ENCODE measurements at places on chromosomes 11 and 22.

- no peak for DNase-seq
Measured at GRCh38 chr11:122128146-122128545, 12.1 kb upstream of the BLID start.

- no peak for DNase-seq
Measured at GRCh38 chr11:64713781-64714363, 9.1 kb downstream of the NRXN2 start.

DNA sequence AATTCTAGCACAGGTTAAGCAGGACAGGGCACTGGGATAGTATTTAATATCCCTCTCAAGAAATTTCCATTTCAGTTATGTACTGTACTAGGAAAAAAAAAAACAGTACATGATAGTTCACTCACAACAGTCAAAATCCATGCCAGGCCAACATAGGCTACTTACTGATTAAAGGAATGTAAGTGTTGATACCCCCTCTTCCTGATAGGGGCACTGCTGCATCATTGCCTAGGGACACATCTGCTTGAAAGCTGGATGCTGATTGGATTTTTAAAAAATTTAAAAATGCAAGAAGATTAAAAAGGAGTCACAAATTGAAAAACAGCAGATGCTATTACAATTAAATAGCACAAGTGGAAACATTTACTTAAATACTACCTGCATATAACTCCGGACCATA, 43.4 kb downstream of the APOL5 start:
- no peak for DNase-seq

DNA sequence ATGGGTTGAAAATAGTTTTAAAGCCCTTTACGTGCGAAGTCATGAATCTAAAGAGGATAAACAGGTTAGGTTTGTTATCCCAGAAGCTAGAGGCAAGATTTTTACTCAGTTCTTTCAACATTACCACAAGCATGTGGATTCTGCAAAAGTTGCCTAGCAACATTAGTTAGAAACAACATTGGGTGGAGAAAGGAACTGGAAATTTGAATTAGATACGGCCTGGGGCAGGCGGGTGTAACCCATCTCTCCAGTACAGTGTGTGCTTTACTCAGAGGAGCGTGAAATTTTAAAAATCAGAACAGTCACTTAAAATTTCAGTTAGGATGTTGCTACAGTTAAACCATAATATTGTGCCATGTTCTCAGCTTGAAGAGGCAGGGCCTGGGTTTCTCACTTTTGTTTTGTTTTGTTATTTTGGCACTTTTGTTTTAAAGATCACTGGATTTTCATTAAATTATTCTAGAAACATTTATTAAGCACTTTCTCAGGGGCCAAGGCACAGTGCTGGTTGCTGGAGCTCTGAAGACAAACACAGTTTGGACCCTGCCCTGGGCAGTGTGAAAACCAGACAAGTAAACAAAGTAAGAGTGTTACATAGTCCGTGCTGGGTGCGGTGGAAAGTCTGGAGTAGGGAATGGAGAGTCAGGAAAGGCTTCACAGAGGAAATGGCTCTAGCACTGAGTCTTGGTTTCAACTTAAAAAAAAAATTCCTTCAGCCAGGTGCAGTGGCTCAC, 4.4 kb upstream of the WEE1 start:
- no peak for DNase-seq

DNA sequence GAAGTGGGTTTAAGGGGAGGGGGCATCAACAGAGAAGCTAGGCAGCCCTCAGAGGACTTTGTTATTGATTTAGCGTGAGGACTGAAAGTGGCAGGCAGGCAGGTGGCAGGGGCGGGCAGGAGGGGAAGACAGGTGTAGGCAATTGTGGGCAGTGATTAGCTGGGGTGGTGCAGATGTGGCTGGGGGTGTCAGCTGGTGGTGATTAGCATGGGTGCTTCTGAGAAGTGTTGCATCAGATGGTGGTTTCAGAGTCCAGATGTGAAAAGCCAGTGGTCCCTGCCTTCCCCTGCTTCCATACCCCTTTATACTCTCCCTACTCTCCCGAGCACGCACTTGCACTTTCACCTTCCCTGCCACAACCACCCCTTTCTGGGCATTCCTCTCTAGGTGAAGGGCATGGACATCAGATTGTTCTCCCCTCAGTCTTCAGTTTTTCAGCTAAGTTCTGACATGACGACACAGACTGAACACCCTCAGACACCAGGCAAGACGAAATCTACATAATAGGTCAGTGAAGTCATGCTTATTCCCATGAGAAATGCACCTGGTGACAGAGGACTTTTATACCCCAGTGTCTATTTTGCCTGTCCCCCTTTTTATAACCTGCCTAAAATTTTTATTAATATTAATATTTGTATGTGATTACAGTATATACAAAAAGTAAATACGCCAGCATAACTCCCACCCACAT, 435.7 kb upstream of the CADM1 start:
- DNase-seq, result no peak

Measured in activated CD4-positive, alpha-beta T cell treated with anti-CD3 and anti-CD28 coated beads for 1 hour (primary cell).